ENCODE measurements at places on chromosomes 1 and 21.

DNA sequence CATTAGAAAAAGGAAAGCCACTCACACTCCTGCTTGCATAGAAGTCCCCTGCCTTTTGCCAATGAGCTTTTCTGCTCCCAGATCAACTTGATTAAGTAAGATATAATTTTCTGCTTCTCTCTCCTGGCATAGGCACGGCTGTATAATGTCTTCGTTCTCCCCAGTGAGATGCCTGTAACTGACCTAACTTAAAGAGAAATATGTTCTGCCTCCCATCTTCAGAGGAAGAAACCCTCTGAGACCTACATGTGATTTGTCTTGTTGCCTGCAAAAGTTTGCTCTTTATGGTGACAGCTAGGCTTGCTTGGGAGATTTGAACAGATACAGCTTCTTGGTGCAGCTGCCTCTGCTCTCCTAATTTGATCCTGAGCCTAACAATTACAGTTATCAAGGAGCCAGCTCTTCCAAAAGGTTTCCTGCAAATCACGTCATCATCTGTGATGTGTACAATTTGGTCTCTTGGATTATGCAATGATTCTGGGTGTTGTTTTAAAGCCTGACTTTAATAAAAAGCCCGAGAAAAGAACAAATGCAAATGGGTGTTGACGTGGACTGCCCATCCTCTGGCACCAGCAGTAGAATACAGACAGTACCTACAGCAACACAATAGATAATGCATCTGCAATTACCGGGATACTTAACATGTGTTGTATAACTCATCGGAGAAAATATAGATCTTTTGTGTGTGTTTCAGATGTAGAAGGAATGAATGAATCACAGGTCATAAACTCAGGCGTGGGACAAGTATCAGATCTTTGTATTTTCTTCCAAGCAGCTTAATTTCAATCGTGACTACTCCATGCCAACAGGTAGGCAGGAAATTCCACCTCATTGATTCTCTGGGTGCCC, 76.2 kb upstream of the KAZN start:
- no peak for DNase-seq

GRCh38 chr1:904310-904950, 19.3 kb upstream of the SAMD11 start:
- DNase-seq: peak; percentile 87

DNA sequence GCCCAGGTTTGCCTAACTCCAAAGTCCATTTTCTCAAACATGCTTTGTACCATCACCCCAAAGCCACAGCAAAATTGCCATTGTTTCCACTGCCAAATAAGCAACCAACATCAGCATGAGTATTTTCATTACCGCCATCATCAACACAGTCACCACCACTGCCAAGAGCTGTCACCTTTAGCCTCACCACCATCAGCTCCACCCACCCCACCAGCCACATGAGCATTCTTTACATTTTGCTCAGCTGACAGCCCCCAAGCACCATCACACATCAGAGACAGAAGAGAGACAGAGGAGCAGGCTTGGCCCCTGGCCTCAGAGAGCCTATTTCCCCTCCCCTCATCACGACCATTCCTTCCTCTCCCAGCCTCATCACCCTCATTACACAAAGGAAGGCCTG, 42.7 kb downstream of the TAS1R2 start:
- DNase-seq: peak; percentile 44

- DNase-seq: no peak
Measured at GRCh38 chr1:93453911-93454310, 6.0 kb downstream of the FNBP1L start.

GRCh38 chr1:176051902-176052518, 155.1 kb downstream of the COP1 start:
- no peak for DNase-seq

DNA sequence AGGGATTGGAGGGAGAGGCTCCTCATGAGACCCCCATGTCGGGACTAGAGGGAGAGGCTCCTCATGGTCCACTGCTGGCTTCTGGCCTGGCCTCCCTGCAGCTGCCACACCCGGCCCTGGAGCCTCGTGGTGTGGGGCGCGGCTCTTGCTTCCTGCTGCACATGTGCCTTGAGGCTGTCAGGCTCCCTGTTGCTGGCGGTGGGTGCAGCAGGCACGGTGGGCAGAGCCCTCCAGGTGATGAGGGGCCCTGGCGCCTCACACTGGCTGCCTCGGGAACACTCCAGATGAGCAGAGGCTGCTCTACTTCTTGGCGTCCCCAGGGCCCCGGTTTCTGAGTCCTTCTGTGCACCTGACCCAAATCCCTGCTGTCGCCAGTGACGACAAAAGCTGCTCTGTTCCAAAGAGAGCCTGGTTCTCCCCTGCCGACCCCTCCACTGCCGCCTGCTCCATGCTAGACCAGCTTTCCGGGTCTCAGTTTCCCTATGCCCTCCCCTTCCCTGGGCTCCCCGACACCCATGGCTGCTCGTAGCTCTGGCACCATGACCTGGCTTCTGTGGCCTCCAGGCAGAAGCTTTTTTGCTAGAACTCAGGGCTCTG, 9.7 kb upstream of the ATAD3B start:
- DNase-seq: no peak

GRCh38 chr1:170537798-170538503, 6.0 kb downstream of the GORAB start:
- DNase-seq: peak; percentile 69

- DNase-seq: no peak
Measured at GRCh38 chr1:160658814-160659193, 12.0 kb upstream of the SLAMF1 start.

GRCh38 chr21:26365849-26366248, 195.3 kb upstream of the APP start:
- no peak for DNase-seq

DNA sequence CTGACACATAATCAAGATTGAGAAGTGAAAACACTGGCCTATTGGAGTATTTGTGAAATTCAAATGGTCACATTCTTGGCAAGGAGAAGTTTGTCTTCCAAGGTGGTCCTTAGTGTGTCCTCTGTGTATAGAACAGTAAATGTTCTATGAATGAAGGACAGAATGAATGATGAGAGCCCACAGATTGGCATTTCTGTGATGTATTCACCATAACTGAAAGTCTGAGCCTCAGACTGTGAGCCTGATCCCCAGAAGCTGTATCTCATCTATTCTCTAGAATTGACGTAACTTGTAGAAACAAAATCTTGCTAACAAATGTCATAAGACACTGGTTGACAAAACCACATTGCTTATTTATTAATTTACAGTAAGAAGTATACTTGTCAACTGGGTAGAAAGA, 111.5 kb upstream of the ETV3 start:
- no peak for DNase-seq

DNA sequence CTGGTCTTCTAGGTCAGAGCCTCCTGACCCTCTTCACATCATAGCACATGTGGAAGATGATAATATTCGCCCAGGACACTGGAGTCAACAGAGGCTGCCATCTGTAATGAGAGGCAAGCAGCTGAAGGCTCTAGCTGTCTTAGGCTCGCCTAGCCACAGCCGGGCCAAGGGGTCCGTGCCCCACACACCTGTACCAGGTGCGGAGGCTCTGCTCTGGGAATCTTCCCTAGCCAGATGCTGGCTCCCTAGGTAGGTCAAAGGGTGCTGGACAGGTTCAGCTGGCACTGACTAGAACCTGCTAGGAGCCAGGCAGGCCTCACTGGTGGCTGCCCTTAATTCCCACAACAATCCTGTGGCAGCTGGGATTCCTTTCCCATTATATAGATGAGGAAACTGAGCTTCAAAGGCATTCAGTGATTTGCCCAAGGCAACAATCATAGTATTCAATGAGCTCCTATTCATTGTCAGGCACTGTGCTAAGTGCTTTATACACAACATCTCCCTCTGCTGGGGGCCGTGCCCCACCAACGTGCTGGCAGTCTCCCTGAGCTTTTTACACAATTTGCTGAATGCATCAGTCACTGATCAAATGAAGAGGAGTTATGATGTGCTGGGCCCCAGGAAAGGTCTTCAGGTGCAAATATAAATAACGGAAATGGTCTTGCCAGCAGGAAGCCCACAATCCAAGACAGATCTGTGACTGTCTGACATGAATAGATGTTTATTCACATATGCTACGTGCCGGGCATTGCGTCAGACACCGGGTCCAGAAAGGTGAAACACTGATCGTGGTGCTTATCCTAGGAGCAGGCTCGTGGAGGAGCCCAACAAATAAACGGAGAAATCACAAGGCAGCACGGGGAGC, 58.0 kb downstream of the DDX20 start:
- DNase-seq: peak; percentile 24

- peak; percentile 81 for DNase-seq
Measured at GRCh38 chr1:89635825-89636815, 3.2 kb downstream of the LRRC8C start.

- no peak for DNase-seq
Measured at GRCh38 chr1:89499320-89499719, 25.3 kb upstream of the LRRC8B start.

- DNase-seq: no peak
Measured at GRCh38 chr1:13646521-13646920, 53.5 kb upstream of the PRDM2 start.

GRCh38 chr1:2593251-2593878, 6.8 kb downstream of the PRXL2B start:
- DNase-seq: no peak

DNA sequence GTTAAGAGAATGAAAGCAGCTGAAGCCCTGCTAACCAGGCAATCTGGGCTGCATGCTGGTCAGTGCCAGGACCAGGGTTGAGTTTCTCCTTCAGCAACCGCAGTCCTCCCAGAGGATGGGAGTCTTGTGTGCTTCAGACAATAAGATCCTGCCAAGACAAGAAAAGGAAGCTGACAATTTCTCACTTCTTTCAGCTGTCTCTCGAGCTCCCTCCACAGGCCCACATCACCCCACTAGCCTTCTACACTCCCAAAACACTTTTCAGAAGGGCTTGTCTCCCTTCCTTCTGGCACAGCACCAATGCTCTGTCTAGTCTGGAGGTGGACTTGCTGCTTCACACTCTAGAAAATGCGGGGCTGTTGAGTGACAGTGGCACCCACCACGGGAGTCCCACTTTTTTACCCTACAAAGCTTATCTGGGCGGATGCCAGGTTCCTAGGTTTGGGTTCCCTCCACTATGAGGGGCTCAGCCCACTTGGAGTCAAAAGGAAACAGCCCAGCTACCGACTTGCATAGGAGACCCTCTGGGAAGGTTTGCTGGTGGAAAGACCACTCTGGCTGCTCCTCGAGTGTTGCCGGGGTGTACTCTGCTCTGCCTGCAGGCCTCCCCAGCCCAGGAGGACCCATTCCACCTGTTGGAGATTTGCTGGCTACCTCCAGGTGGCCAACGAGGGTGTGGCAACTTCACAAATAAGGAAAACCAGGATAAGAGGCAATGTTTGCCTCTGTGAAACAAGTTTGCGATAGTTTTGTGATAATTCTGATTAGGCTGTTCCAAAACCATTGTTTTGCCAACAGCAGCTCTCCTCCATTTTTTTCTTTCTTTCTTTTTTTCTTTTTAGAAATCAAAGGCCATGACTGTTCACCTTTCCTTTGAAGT, 68.9 kb downstream of the TENT5C start:
- DNase-seq: peak; percentile 53

DNA sequence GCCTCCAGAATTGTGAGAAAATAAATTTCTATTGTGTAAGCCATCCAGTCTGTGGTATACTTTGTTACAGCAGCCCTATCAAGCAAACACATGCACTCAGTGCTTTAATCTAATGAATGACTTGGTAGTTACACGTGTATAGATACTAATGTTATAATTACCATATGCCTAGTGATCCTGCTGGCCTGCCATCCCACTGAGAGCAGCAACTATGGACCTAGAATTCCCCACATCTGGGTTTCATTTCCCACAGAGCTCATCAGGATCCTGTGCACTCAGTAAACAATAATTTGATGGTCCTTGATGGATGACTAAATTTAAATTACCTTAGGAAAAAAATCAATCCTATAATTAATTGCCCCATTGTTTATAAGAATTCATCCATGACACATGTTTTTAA, 86.5 kb upstream of the RGS1 start:
- DNase-seq: peak; percentile 76

GRCh38 chr1:95407131-95407885, 173.3 kb downstream of the RWDD3 start:
- DNase-seq: no peak

- DNase-seq: no peak
Measured at GRCh38 chr1:204716660-204717059, 31.1 kb upstream of the LRRN2 start.

DNA sequence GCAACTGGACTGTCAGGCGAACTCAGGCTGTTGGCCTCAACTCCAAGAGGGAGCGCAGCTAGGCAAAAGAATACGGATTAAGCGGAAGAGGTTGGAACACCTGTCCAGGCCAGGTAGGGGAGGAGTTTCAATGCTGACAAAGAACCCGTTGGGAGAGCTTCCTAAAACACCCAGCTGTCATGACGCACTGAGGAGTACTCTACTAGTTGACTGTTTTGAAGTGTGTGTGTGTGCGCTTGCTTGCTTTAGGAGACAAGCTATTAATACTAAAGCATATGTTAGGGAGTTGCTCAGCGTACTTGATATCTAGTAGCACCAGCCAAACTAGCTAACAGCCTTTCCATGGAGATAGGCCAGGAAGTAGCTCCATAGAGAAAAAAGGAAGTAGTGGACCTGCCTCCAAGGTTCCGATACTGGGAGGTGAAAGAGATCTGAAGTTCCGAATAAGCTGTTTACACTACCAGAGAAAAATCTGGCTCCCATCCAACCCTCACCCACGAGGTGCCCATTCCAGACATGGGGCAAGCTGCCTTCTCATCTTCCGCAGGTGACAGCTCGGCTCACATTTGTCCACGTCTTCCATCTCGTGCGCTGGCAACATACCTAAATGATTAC, 974 bp upstream of the FNBP1L start:
- no peak for DNase-seq

DNA sequence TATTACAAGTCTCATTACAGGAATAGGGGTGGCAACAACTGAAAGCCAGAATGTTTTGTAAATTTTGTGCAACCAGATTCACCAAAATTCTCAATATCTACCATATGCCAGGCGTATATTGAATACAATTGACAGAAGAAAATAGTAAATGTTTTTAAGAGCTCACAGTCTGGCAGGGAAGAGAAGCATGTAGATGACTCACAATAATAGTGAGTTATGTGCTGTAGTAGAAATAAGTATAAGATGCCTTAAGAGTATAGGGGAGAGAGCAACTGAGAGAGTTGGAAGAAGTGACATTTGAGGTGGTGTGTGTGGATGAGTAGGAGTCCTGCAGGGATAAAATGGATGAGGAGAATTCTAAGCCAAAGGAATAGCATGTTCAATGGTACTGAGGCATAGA, 170.5 kb upstream of the FGGY start:
- DNase-seq: peak; percentile 39

- DNase-seq: no peak
Measured at GRCh38 chr1:189524501-189524900, 953.2 kb downstream of the BRINP3 start.

DNA sequence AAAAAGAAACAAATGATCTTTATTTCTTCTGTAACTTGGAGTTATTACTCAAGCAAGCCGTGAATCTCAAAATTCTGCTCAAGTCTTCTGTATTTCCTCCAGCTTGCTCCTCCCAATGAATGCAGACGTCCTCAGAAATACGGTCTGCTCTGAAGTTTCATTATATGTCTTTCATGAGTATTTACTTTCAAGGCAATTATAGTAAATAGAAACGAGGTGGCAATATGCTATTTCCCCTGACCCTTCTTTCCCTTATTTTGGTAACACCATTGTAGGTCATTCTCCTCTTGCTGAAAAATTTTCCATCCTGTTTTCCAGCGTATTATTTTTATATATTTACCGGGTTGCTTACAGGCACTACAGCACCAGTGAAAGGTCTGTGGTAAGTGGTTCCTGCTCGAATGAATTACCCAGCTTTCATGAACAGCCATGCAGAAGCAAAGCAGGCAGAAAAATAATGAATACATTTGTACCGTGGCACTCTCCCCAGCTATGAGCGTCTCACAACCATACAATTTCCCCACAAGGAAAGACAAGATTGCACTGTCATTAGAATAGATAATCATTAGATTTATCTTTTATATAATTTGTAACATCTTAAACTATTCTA, 350.9 kb upstream of the PKN2 start:
- no peak for DNase-seq

Measured in EH (cell line).